ENCODE measurements at places on chromosomes 5 and 9.

DNA sequence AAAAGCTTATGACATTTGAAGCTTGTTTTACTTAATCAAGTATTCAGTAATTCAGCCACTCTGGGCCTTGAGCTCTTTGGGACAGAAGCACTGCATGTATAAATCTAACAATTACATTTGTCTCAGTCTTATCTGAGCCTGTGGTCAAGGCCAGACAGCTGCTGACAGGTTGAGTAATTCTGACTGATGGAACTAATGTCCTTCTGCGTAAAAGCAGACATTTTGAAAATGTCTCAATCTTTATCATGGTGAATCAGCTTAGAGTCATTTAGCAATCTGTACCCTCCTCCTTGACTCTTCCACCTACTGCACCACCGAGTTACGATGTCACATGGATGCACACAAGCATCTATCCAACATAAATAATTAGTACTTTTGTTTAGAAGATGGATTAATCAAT lies 400.0 kb downstream of the ARRDC3 start:
- no peak for DNase-seq

DNA sequence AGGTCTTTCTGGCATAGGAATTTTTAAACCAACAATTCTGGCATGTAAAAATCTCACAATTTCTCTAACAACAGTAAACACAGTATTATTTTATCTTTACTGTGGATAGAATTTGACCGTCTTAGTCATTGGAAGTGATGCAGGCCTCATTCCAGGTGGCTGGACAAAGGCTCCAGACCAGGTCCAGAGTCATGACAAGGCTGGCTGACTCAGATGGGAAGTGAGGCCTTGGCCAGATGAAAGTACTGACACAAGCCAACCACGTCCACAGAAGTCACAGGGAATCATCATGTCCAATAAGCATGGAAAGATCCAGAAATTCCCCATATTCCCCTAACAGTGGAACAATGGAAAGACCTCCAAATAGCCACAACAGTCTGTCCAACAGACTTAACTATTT lies 12.4 kb downstream of the SPOCK1 start:
- DNase-seq: no peak

GRCh38 chr9:80791836-80792235 lies 897.5 kb downstream of the TLE1 start:
- no peak for DNase-seq

DNA sequence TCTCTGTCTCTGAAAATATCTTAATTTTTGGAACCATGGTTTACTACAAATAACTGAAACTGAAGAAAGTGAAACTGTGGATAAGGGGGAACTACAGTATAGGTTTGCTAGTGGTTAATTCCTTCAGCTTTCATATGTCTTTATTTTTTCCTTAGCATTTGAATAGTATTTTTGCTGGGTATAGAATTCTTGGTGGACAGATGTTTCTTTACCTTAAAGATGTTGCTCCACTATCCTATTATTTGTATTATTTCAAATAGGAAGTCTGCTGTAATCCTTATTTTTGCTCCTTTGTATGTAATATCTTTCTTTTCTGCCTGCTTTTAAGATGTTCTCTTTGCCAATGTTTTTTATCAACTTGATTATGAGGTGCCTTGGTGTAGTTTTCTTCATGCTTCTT lies 152.9 kb upstream of the ISL1 start:
- DNase-seq: no peak

DNA sequence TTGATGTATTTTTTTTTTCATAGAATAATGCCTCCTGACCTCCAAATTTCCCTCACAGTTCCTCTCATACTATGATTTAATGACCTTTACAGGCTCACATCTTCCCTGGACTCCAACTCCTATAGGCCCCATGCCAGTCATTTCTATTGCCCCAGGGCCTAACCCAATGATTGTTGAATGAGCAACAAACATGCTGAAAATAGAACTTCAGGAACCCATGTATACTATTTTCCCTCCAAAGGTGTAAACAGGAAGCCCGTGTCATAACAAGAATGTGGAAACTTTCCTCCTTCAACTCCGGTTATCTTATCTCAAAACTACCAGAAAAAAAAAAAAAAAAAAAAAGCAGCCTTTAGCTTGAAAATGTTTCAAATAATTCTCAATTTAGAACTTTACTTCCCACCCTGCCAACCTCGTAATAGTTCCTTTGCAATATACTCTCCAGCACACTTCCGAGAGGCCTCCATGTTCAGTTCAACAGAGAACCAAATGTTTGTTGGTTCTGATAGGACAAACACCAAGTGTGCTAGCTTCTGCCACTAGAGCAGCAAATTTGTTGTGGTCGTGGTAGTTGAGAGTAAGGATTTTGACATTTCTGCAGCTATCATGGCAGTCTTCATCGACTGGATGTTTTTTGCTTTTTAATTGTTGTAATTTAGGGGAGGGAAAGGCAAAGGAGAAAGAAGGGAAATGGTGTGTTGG lies 25.8 kb downstream of the TRPM6 start:
- no peak for DNase-seq

- DNase-seq: no peak
Measured at GRCh38 chr9:100083448-100084127, 15.2 kb downstream of the ERP44 start.

GRCh38 chr5:66438087-66438486 lies 158.1 kb upstream of the MAST4 start:
- no peak for DNase-seq

GRCh38 chr9:123812984-123813383 lies 116.9 kb downstream of the DENND1A start:
- DNase-seq: no peak

DNA sequence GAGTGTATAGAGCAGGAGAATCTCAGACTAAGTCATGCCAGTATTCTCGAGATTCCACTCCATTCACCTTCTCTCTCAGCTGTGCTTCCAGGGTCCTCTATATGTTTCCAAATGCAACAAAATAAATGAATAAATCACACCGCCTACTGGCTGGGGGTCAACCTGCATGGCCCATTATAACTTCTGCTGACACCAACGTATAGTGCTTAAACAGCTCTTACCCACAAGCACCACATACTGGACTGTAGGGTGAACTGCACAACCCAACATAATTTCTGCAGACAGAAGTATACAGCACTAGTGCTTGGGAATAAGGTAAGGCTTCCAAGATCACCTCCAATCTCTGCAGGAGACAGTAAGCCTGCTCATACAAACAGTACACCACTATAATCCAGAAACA lies 33.1 kb upstream of the HTR4 start:
- DNase-seq: no peak
